BJ (cell line): ENCODE measurements at places on chromosomes 1 and 21.

- DNase-seq: no peak
Observed at GRCh38 chr1:243481101-243481500, 225.3 kb downstream of the SDCCAG8 start.

DNA sequence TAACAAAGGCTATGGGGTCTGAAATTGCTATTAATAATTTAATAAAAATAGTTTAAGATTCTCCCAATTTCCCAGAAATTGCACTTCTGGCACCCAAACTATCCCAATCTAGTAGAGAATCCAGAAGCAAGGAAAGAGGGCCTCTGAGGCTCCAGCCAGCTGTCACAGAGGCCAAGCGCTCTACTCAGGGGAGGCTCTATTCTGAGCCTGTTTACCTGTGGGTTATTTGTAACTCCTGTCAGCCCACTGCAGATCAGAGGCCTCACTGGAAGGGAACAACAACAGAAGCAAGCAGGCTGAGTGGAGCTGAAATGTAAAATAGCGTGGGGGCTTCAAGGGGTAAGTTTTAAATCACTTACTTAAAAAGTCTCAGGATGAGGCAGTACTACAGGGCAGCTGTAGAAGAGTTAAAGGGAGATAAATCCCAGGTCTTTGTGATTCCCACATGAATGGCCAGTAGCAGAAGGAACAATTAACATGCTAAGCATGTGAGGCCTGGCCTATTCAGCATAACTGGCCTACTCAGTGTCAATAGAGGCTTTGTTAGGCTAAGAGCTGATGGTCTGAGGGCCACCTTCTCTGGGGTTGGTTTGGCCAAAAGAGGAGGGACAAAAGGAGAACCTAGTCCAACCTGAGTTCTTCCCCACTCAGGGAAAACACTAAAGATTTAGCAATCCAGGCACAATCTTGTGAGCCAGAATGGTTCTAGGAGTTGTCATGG lies 12.8 kb downstream of the ZNF687 start:
- no peak for DNase-seq

DNA sequence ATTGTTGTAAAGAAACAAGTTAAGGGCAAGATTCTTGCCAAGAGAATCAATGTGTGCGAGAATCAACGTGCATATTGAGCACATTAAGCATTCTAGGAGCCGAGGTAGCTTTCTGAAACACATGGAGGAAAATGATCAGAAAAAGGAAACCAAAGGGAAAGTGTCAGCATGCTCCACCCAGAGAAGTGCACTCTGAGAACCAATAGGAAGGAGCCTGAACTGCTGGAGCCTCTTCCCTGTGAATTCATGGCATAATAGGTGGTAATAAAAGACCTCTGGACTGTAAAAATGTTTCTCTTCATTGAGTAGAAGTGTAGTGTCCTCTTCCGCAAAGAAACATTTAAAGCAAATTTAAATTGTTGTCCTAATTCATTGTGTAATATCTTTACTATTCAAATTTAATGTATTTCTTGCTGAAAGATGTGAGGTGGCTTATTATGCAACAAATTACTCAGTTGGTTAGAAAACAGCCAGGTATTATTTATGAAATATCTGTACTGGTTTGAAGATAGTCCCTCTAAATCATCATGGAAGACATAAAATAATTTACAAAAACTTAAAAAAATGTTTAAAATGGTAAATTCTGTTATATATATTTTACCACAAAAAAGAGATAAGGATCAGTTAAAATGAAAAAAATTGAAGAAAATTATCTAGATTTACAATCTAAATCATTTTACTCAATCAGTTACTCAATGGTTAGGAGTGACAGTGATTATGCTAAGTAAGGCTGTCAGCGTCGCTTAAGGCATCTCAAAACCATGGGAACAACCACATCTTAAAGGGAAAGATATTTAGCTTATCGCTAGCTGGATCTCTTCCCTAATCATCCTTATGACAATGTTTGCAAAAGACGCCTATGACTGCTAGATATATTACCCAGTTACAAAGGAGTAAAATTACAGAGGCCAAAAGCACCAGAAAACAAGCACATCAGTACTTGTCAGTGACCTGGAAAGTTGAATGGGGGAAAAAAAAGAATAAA lies 31.3 kb downstream of the NVL start:
- DNase-seq: no peak

DNA sequence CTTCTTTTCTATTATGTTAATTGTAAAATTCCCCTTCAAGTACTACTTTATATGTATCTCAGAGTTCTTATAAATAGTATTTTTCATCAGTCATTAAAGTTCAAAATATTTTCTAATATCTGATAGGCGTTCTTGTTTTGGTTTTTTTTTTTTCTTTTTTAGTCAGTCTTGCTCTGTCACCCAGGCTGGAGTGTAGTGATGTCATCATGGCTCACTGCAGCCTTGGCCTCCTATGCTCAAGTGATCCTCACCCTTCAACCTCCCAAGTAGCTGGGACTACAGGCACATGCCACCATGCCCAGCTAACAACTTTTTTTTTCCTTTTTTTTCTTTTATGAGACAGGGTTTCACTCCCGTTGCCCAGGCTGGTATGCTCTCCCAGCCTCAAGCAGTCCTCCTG lies 27.3 kb downstream of the AGMAT start:
- DNase-seq: no peak

- no peak for DNase-seq
Observed at GRCh38 chr1:62385923-62386322, 50.9 kb upstream of the USP1 start.

- no peak for DNase-seq
Observed at GRCh38 chr1:183404476-183404875, 13.7 kb downstream of the NMNAT2 start.

DNA sequence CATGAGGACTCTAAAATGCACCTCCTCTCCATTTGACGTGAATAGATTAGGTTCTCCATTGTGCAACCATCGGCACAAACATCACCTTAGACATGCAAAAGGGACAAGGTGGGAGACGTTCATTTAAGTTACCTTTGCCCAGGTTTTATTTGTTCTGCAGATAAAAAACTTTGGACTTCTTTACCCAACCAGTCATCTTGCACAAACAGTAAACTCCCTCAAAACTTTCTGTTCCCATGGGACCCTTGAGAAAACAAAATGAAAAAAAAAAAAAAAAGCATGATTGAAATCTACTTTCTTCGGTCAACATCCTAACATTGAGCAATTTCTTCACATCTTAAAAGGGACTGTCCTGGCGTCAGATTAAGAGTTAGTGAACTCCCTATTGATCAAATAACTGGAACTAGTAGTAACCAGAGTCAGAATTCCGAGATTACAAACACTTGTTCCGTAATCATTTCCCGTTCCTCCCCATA lies 31.4 kb upstream of the PROX1 start:
- DNase-seq: no peak

DNA sequence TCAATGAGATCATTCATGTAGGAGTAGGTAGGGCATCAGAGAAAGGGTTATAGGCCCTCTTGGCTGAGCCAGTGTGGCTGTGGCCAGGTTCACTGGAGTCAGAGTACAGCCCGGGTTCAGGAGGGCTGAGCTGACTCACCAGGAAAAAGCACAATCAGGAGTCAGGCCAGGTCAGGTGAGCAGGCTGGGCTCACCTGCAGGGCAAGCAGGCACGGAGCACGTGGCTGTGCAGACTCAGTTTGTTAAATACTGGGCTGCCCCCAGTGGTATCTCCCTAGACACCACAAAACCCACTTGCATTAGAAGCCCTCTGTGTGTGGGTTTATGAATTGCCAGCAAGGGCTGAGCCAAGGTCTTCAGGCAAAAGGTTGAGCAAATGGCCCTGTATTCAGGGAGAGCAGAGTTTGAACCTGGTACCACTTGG lies 122.1 kb upstream of the SERBP1 start:
- DNase-seq: no peak
